SJSA1 (cell line): ENCODE measurements at places on chromosomes 13 and 19. TPM values are rescaled to one million over a fixed set of nuclear protein-coding genes. Genes with fewer than 3 reads are reported as not detected.

The SYNE4 gene
- total RNA-seq = 0.26 TPM in 1 of 2 replicates, not detected in the other

The ZNF738 gene
- 11.5 and 18.4 TPM in 2 replicates for total RNA-seq

The MBD3L2 gene
- not detected in 2 replicates for total RNA-seq

The LMTK3 gene
- not detected in 2 replicates for total RNA-seq

The FOXO1 gene
- total RNA-seq = 3.7 and 4.5 TPM in 2 replicates

The CYP2A7 gene
- not detected in 2 replicates for total RNA-seq

The ACP7 gene
- not detected in 2 replicates for total RNA-seq

The BAX gene
- total RNA-seq = 57.4 and 75.1 TPM in 2 replicates

The NKPD1 gene
- not detected in 2 replicates for total RNA-seq

The SCAMP4 gene
- 47.3 and 89.8 TPM in 2 replicates for total RNA-seq

The APC2 gene
- total RNA-seq = 0.25 TPM in 1 of 2 replicates, not detected in the other

The SERP2 gene
- not detected in 2 replicates for total RNA-seq

The WDR62 gene
- total RNA-seq = 21.4 and 23.3 TPM in 2 replicates

The P2RY11 gene
- 1.9 and 2.2 TPM in 2 replicates for total RNA-seq

The ATCAY gene
- 0.03 and 0.26 TPM in 2 replicates for total RNA-seq
